Right atrium auricular region (tissue), 2 donors: ENCODE measurements at places on chromosomes 12 and 14. TPM values are rescaled to one million over a fixed set of nuclear protein-coding genes. Genes with fewer than 3 reads are reported as not detected.

WSCD2 gene
- 0.31 TPM for total RNA-seq

ABCB9 gene
- 5.7 TPM for total RNA-seq

PA2G4 gene
- total RNA-seq = 116 TPM

TMCC3 gene
- 4.7 TPM for total RNA-seq

DNAJC22 gene
- total RNA-seq = 0.93 TPM

RILPL2 gene
- total RNA-seq = 3.1 TPM

KICS2 gene
- 4.2 TPM for total RNA-seq

NINJ2 gene
- 5.4 TPM for total RNA-seq

EXOC3L4 gene
- total RNA-seq = not detected

AKAP5 gene
- not detected for total RNA-seq

FLRT2 gene
- total RNA-seq = 11.9 TPM

DNA sequence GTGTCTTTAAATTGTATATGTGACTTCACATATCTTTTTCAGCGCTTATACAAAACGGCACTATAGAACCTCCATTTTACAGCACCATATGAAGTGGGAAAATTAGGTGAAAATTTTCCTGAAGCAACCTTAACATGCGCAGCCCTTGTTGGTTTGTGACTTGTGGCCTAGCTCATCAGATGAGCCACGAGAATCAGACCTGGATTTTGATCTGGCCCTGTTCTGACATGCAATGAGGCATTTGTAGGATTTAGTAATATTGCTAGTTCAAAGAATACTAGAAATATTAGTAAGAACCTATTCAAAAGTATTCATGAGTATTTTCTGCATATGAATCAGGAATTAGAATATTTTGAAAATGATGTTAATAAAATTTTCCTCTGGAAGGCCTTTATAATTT is 2.9 kb downstream of the CDKN1B start:
- H3K27ac ChIP-seq = peak overlapping the region; percentile 100
- no peak for DNase-seq
- no peaks in the 10 kb centered on the region for H3K27me3 ChIP-seq
- H3K4me3 ChIP-seq = peak overlapping the region; percentile 91
- H3K36me3 ChIP-seq = peaks cover 25% of the 10 kb centered on the region

GRCh38 chr14:99574099-99574880 is 29.7 kb downstream of the CCDC85C start:
- peak overlapping the region; percentile 81 for H3K27ac ChIP-seq
- H3K27me3 ChIP-seq = no peaks in the 10 kb centered on the region
- no peak overlapping the region for H3K4me3 ChIP-seq
- no peak for DNase-seq
- peaks cover 94% of the 10 kb centered on the region for H3K4me1 ChIP-seq

DNA sequence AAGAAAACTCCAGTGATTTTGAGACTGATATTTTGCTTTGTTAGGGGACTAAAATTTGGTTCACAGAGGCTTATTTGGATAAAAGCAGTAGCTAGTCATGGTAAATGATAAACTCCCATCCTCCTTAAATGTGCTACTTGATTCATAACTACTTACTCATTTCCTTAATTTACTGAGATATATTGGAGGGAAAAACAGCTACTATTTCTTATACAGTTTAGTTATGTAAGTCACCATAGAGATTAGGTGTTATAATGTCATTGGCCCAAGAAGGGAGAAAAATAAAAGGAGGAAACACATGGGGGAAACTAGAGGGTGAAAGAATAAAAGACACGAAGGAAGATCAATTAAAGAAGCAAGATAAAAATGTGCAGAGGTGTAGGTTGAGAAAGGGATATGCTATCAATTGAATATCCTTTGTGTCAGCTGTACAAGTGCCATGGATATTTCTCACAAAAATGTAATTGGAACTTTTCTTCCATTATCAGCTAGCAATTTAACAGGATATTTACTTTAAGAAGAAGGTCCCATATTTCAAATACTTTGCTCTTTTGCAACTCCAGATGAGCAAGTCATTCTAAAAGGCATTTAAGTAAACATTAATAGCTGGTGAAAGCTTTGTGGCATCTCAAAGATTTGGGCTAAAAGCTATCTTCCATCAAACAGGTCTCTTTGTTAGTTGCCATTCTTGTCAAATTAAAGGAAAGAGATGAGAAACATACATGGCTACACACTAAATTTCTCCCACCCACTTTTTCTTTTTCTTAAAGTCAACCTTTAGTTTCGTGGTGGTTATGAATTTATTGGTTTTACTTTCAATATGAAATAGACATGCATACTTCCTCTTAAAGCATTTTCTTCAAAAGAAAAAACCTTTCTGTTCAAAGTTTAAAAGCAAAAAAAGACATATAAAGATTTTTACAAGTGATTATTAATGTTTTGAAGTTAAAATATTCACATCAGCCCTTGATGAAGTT is 439.5 kb downstream of the CCER1 start:
- H3K4me3 ChIP-seq = no peak overlapping the region
- no peaks in the 10 kb centered on the region for H3K36me3 ChIP-seq
- no peaks in the 10 kb centered on the region for H3K4me1 ChIP-seq
- no peak overlapping the region for H3K27ac ChIP-seq
- H3K27me3 ChIP-seq = no peaks in the 10 kb centered on the region

GRCh38 chr14:56002342-56002741 is 115.9 kb upstream of the PELI2 start:
- H3K4me1 ChIP-seq = peaks cover 18% of the 10 kb centered on the region
- no peak overlapping the region for H3K4me3 ChIP-seq
- no peaks in the 10 kb centered on the region for H3K36me3 ChIP-seq
- DNase-seq = no peak

DNA sequence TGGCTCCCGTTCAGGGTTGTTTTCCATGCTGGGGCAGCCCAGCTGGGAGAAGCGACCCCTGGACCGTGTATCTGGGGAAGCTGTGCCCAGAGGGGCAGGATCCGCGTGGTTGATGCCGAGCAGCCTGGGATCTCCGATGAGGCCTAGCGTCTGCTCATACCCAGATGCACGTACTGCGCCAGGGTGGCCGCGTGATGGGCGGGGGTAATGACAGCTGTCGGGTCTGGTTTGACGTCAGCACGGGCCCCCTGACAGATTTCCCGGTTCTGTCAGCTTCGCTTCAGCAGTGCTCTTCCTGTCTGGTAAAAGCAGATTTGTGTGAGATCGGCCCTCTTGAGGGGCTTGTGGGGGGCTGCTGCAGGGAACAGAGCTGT is 147.3 kb downstream of the TSPAN9 start:
- H3K27ac ChIP-seq = peak overlapping the region; percentile 75
- no peak overlapping the region for H3K4me3 ChIP-seq
- no peaks in the 10 kb centered on the region for H3K36me3 ChIP-seq
- no peaks in the 10 kb centered on the region for H3K27me3 ChIP-seq
- DNase-seq = no peak

- H3K36me3 ChIP-seq = no peaks in the 10 kb centered on the region
- H3K27me3 ChIP-seq = no peaks in the 10 kb centered on the region
- H3K4me3 ChIP-seq = no peak overlapping the region
- H3K4me1 ChIP-seq = peaks cover 24% of the 10 kb centered on the region
- H3K27ac ChIP-seq = peak overlapping the region; percentile 28
- DNase-seq = no peak
Measured at GRCh38 chr14:54350203-54350602, 46.6 kb upstream of the CDKN3 start.

DNA sequence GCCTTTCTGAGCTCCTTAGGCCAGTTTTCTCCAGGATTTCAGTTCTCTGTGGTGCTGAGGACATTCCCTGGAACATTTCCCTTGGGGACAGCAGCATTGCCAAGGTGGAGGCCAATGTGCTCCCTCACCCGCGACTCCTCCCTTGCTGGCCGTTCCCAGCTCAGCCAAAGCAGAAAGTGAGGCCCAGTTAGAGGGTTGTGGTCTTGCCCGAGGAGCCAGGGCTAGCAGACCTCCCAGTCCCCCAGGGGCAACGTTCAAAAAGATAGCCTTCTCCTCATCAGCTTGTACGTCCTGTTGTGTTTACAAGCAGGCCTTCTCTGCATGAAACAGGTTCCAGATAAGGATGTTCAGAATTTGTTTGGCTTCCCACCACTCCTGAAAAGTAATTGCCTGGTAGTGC is 78.4 kb downstream of the SSPN start:
- H3K27ac ChIP-seq = peak overlapping the region; percentile 76
- no peaks in the 10 kb centered on the region for H3K36me3 ChIP-seq
- H3K4me3 ChIP-seq = no peak overlapping the region
- no peak for DNase-seq

GRCh38 chr12:91239481-91239880 is 56.9 kb upstream of the DCN start:
- DNase-seq = no peak
- peak overlapping the region; percentile 4 for H3K27ac ChIP-seq
- no peaks in the 10 kb centered on the region for H3K27me3 ChIP-seq
- no peak overlapping the region for H3K4me3 ChIP-seq
- H3K36me3 ChIP-seq = no peaks in the 10 kb centered on the region
- no peaks in the 10 kb centered on the region for H3K4me1 ChIP-seq

DNA sequence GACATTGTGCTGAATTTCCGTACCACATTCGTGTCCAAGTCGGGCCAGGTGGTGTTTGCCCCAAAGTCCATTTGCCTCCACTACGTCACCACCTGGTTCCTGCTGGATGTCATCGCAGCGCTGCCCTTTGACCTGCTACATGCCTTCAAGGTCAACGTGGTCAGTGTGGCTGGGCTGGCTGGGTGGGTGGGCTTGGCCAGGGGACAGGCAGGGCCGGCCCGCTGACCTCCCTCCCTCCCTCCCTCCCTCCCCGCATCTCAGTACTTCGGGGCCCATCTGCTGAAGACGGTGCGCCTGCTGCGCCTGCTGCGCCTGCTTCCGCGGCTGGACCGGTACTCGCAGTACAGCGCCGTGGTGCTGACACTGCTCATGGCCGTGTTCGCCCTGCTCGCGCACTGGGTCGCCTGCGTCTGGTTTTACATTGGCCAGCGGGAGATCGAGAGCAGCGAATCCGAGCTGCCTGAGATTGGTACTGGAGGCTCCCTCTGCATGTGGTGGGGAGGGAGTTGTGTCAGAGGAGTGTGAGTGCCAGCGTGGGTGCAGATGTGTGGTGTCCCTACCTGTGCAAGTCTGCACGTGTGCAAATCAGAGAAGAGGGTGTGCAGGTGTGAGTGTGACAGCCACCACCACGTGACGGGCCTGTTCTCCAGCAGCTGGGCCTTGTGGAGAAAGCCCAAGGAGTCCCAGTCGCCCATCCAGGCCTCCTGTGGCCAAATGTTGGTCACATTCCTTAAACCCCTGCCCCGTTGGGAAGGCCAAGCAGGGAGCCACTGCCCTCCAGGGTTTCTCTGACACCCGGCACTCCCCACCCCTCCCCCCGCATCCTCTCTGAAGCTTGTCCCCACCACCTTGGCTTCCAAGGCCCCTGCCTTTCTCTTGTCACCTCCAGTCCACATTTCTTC is 5.3 kb downstream of the KCNH3 start:
- no peak overlapping the region for H3K27ac ChIP-seq
- no peaks in the 10 kb centered on the region for H3K4me1 ChIP-seq
- no peaks in the 10 kb centered on the region for H3K27me3 ChIP-seq
- H3K4me3 ChIP-seq = no peak overlapping the region
- no peaks in the 10 kb centered on the region for H3K36me3 ChIP-seq

GRCh38 chr14:79575032-79575431 is 636.3 kb downstream of the DIO2 start:
- DNase-seq = no peak
- H3K36me3 ChIP-seq = no peaks in the 10 kb centered on the region
- no peaks in the 10 kb centered on the region for H3K4me1 ChIP-seq
- no peak overlapping the region for H3K4me3 ChIP-seq

GRCh38 chr14:95218472-95219193 is 61.3 kb upstream of the DICER1 start:
- no peak for DNase-seq
- no peak overlapping the region for H3K27ac ChIP-seq
- H3K4me3 ChIP-seq = no peak overlapping the region

DNA sequence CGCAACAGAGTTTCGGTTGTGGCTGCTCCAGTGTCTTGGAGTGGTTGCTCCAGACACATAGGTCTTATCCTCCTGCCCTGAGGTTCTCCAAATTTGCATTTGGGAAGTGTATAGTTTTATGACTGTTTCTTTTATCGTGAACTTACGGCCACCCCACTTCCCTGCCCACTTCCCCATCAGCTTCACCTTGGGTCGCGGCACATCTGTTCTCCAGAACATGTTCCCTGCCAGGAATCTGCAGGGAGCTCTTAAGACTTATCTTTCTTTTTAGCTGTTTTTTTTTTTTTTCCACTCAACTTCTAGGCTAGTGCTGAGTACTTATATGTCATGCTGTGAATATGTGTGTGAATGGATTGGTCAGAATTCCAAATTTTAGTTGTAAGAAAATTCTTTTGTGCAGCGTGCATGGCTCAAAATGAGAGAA is 75.4 kb downstream of the ETV6 start:
- no peaks in the 10 kb centered on the region for H3K36me3 ChIP-seq
- no peak overlapping the region for H3K4me3 ChIP-seq
- no peaks in the 10 kb centered on the region for H3K4me1 ChIP-seq
- H3K27ac ChIP-seq = no peak overlapping the region
- DNase-seq = no peak

DNA sequence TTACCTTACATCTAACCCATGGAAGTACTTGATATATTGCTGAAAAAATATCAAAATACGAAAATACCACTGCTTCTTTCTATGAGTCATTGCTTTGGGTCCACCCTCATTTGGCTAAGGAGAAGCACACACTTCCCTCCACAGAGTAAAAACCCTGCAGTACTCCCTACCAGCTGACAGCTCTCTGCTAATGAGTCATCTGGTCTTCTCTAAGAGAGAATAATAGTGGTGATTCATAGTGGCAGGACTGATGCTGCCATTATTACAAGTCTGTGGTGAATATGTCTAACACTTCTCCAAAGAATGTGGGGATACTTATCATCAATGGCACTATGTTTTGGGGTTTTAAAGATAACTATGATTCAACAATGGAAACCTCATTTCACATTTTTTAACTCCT is 90.7 kb downstream of the PPFIA2 start:
- no peaks in the 10 kb centered on the region for H3K4me1 ChIP-seq
- no peak overlapping the region for H3K27ac ChIP-seq
- H3K4me3 ChIP-seq = no peak overlapping the region
